ENCODE measurements at places on chromosomes 2 and 18.
A peak's percentile ranks its signal among the peaks of the same experiment; 100 is the strongest.

GRCh38 chr2:84770280-84770679 lies 110.6 kb downstream of the TRABD2A start:
- DNase-seq = no peak

- DNase-seq = peak; percentile 19
Observed at GRCh38 chr2:178756343-178756742, 50.9 kb downstream of the TTN start.

DNA sequence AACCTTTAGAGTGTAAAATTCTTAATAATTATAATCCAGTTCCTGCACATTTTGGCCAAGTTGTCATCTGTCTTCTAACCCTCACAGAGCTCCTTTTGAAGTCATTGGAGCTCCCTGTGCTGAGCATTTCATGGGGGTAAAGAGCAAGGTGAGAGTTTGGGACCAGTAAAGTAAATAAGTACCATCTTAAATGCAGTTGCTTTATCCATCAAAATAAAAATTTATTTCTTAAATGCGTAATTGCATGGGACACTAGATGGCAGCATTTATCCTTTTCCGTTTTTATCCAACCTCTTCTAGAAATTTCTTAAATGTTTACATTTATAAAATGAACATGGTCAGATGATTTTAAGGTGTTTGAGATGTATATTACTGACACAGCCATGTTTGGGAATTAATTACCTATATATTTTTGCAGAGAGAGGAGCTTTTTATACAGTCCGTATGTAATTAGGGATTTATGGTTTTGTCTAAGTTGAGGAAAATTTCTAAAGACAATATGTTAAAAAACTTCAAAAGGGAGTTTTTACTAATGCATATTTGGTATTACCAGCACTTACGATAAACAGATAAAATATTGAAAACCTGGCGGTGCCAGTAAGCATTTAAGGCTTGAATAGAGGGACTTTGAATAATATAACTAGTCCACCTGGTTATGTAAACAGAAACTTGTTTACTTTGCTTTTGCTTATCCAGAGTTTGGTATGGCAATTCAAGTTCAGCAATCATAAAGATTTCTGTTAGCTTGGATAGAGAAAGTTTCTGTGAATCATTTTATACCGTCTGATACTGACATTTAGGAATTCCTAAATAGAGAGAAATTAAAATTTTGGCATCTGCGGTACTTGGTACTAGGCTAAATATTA lies 54.5 kb downstream of the ACSL3 start:
- DNase-seq = no peak

GRCh38 chr2:28880193-28880592 lies 10.1 kb upstream of the TRMT61B start:
- no peak for DNase-seq

DNA sequence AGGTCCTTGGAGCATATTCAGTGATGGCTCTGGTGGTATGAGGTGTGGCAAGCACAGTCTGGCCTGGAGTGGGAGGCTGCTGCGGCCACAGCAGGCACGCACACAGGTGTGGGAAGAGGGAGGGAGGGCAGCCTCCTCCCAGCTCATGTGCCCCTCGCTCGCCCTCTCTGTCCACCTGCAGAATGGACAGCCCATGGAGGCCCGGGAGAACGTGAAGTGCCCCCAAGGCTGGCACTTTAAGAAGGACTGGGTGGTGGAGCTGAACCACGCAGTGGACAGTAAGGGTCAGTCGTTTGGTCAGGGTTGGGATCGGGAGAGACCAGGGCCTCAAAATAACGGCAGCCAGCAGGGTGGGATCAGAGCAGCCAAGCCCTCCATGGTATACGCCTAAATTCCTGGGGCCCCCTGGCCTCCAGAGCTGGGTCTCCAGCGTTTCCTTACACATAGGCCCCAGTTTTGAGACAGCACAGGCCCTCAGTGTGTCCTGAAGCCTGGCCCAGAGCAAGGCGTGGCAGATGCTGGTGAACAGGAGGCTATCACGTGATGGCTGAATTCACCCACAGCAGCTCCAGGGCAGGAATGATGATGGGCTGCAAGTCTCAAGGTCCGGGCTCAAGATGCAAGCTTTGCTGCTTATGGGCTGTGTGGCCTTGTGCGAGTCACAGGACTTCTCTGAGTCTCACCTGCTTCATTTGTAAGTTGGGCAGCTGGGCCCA lies 47.9 kb downstream of the FER1L5 start:
- DNase-seq = no peak

DNA sequence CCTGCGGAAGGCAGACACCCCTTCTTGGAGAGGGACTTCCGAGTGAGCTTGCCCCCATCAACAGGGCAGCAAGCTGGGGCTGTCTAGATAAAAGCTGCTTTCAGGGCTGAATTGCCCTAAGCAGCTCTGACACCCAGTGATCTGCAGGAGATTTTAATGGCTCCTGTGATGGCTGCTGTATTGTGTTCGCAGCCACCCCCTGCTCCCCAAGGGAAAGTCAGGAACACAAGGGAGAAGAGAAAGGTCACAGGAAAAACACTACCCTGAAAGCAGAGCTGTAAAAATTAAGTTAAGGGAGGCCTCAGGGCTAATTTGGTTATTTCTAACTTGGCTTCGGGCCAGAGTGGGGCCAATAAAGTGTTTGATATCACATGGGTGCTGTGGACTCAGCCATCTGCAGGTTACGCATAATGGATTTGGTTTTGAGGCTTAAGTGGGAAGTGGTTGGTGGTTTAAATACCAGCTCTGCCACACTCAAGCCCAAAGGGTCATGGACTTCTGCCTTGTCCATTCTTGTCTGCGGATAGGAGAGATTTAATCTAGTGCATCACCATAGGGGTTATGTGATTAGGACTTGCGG lies 147.6 kb downstream of the CLIP4 start:
- no peak for DNase-seq

GRCh38 chr2:207394203-207394781 lies 135.5 kb upstream of the CREB1 start:
- peak; percentile 63 for DNase-seq

DNA sequence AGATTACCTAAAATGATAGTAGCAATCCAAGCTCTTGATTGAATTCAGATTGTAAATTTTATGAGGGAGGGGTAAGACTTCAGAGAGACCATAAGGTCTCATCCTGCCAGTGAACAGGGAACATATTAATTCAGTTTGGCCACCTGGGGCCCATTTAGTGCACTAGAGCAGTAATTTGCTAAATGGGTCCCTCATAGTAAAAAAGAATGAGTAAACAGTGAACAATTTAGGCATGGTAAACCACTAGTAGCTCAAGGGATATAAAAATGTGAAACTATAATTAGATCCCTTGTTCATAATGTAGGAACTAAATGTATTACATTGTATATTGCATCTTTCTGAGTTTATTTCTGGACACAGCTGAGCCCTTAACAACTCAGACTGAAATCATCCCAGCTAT lies 4.9 kb upstream of the PHLPP1 start:
- peak; percentile 64 for DNase-seq

DNA sequence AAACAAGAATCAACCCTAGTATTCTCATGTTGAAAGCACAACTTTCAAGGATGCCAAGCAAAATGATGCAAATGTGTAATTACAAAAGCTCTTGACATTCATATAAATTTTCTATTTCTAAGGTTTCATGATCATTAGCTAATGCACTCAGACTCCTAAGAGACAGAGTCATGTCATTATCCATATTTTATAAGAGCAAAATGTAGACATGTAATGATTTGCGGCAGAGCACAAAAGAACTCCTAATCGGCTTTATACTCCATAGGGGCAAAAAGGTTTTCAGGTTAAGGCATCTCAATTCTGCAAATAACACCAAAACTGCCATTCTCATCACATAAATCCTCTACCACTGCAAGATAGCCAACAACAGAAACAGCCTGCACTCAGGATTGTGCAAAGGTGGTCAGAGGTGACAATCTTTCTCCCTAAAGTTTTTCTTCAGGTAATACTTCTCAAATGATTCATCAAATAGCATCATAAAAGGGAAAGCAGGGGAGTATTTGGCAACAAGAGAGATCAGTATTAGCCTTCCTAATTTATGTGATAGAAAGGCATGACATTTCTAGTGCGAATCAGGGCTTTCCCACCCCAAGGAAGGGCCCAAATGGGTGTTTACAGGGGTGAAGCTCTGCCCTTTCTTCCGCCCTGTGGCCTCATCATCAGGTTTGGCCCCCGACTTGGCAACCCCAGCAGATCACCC lies 64.7 kb downstream of the STK39 start:
- DNase-seq = no peak

DNA sequence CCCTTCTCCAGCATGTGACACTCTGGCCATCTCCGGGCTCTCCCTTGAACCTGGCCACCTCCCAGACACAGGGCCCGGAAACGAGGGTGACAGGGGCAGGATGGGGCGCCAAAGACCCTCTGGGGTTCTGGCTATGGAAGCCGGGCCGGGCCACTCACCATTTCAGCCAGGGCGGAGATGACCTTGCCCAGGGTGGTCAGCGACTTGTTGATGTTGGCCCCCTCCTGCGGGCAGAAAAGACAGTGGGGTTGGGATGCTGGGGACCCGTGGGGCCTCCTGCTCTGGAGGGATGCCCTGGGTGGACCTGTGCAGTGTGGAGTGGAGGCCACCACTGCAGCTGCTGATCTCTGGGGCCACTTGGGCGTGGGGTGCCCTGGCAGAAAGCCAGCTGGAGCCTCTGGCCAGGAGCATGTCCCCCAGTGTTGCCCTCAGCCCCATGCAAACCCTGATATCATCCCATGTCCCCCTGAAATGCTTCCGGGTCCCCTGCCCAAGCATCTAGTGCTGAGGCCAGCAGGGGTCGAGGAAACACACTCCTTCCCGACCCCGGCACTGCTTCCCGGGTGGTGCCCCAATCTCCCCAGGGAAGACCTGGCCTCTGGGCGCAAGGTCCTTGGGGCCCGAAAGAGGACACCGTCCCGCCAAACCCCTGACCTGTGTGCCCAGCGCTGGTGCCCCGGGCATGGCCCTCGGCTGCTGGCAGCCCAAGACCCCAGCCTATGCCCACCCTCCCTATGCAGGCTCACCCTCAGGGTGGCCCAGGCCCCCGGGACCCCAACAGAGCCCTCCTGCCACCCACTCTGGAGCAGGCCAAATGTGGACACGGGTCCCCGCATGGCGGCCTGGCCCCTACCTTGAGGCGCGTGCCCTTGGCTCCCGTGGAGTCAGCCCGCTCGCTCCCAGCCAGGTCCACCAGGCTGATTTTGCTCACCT lies 36.9 kb downstream of the KIF1A start:
- DNase-seq = no peak

- DNase-seq = no peak
Observed at GRCh38 chr18:48669991-48670750, 131.3 kb downstream of the CTIF start.

GRCh38 chr2:3628800-3629199 lies 29.2 kb upstream of the ALLC start:
- no peak for DNase-seq

- DNase-seq = no peak
Observed at GRCh38 chr2:207892716-207893402, 123.2 kb upstream of the FZD5 start.

DNA sequence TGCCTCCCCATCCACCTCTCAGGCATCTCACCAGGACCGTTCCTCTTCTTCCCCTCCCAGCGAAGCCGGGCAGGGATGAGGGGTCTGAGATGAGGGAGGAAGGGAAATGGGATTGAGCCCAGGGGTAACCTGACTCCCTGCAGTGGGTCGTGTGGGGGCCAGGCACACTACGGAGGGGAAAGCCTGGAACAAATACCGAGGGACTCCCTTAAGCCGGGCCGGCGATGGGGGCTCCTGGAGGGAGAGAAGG lies 250 bp upstream of the SPEG start:
- no peak for DNase-seq

- DNase-seq = no peak
Observed at GRCh38 chr2:15788830-15789229, 151.5 kb upstream of the MYCN start.

DNA sequence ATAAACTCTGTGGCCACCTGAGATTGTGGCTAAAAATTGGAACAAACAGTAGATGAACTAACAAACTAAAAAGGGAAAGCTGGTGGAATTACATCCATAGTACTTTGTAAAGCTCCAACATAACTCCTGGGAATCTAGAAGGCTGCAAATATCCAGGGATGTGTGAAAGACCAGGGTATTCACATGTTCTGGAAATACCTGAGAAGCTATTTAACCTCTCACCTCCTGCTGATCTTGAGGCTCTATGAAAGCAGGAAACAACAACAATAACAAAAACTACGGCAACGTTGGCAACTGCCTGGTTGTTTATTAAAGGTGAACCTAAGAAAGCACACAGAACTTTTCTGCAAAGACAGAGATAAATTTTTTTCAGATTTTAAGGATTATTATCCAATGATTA lies 171.3 kb downstream of the CCDC178 start:
- DNase-seq = no peak

DNA sequence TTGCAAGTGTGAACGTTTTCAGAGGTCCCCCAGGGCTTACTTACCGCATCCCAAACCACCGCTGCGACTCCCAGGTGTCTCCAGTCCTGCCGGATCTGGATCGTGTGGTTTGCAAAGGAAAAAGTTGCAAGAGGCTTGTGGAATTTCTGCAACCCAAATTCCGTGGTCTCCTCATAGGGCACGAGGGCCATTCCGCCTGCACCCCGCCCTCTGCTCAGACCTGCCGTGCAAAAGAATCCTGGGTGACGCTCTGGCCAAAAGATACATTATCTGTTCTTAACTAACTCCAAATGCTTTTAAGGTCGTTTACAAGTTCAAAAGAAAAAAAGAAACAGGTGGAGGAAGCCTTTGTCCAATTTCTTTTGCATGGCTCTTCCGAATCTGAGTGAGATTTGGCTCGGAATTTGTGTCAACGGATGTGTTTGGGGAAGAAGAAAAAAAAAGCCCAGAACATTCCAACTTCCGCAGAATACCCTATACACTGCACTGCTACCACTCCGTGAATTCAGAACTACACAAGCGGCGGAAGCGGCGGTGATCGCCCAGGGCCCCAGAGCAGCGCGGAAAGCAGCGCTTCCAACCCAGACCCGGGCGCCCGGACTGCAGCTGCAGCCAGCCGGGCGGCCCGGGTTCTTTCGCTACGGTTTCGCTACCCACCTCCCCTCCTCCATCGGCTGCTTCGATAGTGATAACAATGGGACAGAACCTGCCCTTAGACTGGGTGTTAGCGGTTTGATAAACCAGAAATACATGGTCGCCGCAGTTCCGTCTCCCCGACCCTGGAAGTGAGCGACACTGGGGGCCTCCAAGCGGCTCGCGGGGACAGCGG lies 795 bp downstream of the METTL21A start:
- DNase-seq = peak; percentile 66

DNA sequence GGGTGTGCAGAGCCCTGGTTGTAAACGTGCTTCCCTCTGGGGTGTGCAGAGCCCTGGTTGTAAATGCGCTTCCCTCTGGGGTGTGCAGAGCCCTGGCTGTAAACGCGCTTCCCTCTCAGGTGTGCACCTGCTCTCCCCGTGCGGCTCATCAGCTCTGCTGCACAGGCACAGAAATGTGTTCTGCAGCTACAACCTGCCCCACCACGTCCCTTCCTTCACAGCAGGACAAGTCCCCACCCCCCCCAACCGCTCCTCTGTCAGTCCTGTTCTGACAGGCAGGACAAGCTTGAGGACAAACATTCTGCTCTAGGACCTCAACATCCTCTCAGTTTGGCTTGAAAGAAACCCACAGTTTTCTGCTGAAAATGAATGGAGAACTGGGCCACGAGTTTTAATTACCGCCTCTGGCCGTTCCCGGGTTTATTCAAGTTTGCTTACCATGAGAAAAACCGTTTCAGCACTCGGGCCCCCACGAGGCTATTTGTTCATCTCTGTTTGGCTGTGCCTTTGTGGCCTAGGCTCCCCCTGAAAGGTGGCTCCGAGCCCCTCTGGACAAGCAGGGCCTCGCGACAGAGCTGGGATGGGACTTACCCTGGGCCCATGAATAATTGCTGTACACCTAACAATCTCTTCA lies 81.0 kb upstream of the ASB18 start:
- no peak for DNase-seq
